OCI-LY7 (cell line): ENCODE measurements at places on chromosomes 1 and 21.

DNA sequence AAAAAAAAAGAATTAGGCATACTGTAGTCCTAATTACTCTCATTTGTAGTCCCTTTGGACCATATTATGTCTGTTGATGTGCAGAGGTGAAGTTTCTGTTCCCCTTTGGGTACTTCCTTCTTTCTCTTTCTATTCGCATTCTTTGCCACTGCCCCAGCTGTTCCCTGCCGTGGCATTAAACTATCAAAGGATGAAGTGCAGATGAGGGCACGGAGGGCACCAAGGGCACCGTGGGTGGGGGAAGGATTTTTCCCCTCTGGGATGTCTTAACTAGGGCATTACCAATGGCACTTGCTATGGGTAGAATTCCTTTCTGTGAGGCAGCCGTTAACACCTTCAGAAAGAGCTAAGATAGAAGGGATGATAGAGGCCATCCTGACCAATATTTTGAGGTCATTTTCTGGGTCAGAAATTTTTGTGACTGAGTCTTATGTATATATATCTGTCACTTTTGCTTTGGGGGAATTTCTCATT, 4.9 kb upstream of the MAPKAPK2 start:
- peak; percentile 90 for DNase-seq

DNA sequence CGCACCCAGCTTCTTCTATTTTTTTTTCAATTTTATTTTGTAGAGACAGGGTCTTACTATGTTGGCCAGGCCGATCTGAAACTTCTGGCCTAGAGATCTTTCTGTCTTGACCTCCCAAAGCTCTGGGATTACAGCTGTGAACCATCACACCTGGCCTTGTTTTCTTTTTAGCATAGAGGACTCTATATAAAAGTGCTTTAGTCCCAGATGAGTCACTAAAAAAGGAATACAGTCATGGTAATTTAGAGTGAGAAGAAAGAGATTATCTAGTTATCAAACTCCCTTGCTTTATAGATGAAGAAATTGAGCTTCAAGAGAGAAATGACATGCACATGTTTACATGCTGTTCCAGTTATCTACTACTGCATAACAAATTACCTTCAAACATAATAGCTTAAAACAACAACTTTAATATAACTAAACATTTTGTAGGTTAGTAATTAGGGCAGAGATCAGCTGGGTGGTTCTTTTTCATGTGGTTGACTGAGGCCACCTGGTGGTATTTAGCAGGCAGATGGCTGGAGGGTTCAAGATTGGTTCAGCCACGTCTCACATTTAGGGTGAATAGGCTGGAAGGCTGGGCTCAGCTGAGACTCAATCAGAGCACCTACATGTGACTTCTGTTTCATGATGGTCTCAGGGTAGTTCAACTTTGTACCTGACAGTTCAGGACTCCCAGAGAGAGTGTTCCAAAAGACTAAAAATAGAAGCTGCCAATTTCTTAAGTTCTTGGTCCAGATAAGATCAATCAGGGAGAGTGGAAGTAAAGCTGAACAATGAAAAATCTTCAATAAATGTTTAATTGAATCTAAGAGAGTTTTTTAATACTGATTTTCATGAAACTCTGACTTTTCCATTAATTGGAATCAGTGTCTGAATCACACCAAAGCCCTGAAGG, 16.9 kb upstream of the MTF2 start:
- DNase-seq, result peak; percentile 86

DNA sequence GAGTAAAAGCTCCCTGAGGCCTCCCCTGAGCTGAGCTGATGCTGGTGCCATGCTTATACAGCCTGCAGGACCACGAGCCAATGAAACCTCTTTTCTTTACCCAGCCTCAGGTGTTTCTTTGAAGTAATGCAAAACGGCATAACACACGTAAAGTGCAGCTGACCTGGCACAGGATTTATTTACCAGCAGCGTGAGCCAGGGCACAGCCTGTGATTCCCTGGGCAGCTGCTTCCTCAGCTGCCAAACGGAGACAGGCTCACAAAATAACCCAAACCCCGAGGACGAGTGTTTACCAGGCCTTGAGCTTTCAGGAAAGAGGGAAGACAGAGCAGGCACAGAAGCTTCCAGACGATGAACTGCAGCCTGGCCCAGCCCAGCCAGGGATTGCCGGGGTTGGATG, 120.6 kb upstream of the ARHGEF16 start:
- no peak for DNase-seq

GRCh38 chr1:110341146-110341871, 2.1 kb downstream of the RBM15 start:
- no peak for DNase-seq

DNA sequence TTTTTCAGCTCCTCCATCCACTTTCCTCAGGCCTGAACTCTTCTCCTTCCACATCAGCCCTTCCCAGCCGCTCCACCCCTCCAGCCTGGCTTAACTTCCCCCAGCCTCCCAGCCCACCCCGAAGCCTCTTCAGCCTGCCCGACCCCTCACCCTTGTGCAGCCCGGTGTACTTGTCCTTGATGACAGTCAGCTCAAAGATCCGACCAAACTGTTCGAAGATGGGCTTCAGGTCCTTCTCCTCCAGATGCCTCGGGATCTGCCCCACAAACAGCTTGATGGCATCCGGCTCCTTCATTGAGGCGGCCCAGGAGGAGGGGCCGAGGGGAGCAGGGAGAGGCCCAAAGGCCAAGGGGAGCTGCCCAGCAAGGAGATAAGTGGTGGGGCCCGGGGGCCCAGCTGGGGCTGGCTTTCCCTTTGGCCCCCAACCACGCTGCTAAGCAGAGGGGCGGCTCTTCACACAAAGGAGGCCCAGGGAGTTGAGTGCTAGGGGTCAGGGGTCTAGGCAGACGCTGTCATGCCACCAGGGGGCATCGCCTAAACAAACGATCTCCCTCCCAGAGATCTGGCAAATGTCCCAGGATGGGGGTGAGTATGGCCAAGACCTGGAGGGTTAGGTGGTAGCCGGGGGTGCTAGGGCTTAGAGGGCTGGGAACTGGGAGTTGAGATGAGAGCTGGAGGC, 738 bp downstream of the CELF3 start:
- DNase-seq, result peak; percentile 34

GRCh38 chr1:232416026-232416568, 213.8 kb downstream of the SIPA1L2 start:
- DNase-seq, result no peak

DNA sequence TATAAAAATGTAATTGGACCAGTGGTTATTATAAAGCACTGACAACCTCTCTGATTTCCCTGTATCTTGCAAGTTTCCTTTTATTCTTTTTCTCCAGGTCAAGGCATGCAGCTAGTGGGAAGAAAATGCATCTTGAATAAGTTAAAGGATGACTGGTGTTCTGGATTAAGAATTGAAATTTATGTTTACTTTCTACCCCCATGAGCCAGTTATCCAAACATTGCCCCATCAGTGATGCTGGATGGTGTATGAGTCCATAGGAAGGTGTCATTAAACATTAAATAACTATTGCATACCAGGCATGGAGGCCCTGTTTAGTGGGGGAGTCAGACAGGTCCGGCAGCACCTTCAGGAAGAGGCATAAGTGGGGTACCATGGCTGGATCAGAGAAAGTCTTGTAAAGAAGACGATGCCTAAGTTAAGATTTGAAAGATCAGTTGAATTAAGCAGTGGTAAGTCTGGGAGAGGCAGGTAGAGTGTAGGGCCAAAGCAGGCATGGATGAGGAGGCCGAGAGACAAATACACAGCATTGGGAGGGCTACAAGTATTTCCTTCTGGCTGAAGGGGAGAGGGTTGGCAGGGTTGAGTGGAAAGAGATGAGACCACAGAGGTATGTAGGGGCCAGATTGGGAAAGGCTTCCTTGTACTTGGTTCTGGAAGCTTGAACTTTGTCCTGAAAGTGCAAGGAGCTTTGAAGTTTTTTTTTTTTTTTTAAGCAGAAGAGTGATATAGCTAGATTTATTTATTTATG, 5.7 kb downstream of the SZRD1 start:
- no peak for DNase-seq
